ENCODE measurements at places on chromosomes 4 and X.
A peak's percentile ranks its signal among the peaks of the same experiment; 100 is the strongest.

GRCh38 chr4:145852256-145852839 is 86.3 kb downstream of the ZNF827 start:
- H3K4me3 ChIP-seq, result no peak overlapping the region
- H3K27ac ChIP-seq, result no peak overlapping the region
- H3K27me3 ChIP-seq, result no peaks in the 10 kb centered on the region
- no peak for DNase-seq
- H3K4me1 ChIP-seq, result no peaks in the 10 kb centered on the region

- no peak overlapping the region for H3K27ac ChIP-seq
- DNase-seq, result no peak
- no peaks in the 10 kb centered on the region for H3K27me3 ChIP-seq
- H3K4me3 ChIP-seq, result no peak overlapping the region
- H3K36me3 ChIP-seq, result no peaks in the 10 kb centered on the region
Measured at GRCh38 chrX:10168226-10168625, 11.5 kb downstream of the CLCN4 start.

DNA sequence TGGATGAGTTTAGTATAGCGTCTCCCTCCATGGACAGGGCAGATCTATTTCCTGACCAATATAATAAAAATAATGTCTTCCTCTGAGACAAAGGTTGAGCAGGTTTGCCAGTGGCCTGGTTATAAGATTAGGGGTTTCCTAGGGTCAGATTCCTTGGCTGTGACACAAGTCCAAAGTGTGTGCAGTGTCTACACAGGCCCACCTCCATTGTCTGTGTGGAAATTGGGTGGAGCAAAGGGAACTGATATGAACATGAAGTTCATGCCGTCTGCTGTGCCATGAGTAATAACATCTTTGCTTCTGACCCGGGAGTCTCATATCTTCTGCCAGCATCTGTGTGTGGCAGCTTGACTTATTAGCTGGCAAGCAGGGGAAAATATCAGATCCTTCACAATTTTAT is 187.7 kb upstream of the BOD1L1 start:
- no peaks in the 10 kb centered on the region for H3K4me1 ChIP-seq
- no peak overlapping the region for H3K4me3 ChIP-seq
- H3K27ac ChIP-seq, result no peak overlapping the region
- H3K36me3 ChIP-seq, result no peaks in the 10 kb centered on the region

DNA sequence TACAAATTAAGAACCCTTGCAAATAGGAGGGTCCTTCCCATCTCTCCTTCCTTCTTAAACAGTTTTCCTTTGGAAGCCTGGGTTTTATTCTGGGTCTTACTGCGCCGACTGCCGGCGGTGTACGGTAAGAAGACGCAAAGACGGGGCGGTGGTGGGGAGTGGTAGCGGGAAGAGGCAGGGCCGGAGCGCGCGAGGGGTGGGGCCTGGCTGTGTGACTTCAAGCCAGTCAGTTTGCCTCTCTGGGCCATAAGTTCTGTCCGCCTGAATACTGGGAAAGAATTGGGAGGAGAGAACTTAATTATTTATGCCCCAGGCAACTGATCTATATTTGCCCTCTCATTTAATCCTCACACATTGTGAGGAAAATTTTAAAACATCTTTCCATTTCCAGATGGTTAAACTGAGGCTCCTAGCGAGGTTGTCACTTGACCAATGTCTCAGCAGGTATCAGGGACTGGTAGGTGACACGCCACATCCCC is 726 bp upstream of the KANTR start:
- no peaks in the 10 kb centered on the region for H3K27me3 ChIP-seq
- H3K4me3 ChIP-seq, result peak overlapping the region; percentile 81
- H3K4me1 ChIP-seq, result peaks cover 23% of the 10 kb centered on the region
- DNase-seq, result peak; percentile 74
- peak overlapping the region; percentile 58 for H3K27ac ChIP-seq

DNA sequence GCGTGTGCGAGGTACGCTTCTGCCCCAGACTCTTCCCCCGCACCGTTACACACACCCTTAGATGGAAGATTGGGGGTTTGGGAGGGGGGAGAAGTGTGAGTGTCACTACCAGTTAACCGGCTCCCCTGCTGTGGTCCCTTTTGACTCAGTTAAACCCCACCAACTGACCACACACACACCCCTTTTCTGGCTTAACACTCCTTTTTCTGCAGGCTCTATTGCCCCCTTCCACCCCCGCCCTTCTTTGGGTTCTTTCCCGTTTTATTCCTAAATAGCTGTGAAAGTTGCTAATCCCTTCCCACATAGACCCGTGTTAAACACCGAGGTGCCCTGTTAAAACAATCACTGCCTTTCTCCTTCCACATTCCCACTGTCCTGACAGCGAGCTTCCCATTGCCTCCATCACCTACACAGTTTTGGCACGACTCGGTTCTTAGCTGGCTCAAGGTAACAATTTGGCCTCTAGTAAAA is 3.7 kb upstream of the NR3C2 start:
- DNase-seq, result no peak
- H3K36me3 ChIP-seq, result no peaks in the 10 kb centered on the region
- H3K4me1 ChIP-seq, result peaks cover 32% of the 10 kb centered on the region

- H3K4me3 ChIP-seq, result no peak overlapping the region
- H3K4me1 ChIP-seq, result no peaks in the 10 kb centered on the region
- no peak for DNase-seq
Measured at GRCh38 chr4:122305853-122306252, 73.0 kb upstream of the ADAD1 start.

DNA sequence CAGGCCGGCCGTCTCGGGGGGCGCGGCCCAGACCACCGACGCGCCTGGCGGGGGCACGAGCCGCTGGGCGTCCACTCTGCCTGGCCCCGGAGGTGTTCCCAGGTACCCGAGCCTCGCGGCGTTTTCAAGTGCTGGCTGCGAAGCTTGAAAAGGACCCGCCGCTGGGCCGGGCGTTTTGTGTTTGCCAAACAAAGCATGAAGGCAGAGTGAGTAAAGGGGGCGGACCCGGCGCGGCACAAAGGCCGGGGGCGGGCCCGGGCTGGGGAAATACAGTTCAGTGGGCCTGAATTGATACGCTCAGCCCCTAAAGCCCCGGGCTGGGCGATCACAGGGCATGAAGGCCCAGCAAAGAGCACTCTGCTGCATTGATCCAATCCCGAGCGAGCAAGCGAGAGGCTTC is 65.4 kb downstream of the SOX3 start:
- H3K36me3 ChIP-seq, result no peaks in the 10 kb centered on the region
- H3K27me3 ChIP-seq, result peaks cover 2% of the 10 kb centered on the region
- H3K4me3 ChIP-seq, result no peak overlapping the region
- no peak for DNase-seq
- no peak overlapping the region for H3K27ac ChIP-seq

DNA sequence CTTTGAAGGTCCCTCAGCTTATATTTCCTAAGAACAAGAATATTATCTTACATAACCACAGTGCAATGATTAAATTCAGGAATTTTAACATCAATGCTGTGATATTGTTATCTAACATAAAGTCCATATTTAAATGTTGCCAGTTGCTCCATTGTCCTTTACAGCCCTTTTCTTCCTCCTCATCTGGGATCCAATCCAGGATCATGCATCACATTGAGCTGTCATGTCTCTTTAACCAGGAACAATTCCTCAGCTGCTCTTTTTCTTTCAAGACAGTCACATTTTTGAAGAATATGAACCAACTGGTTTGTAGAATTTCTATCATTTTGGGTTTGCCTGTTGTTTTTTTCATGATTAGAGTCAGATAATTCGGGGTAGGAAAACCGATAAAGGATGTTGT is 12.0 kb downstream of the TMSB4X start:
- H3K4me3 ChIP-seq, result no peak overlapping the region
- DNase-seq, result no peak
- H3K4me1 ChIP-seq, result peaks cover 63% of the 10 kb centered on the region
- H3K27me3 ChIP-seq, result no peaks in the 10 kb centered on the region
- H3K36me3 ChIP-seq, result no peaks in the 10 kb centered on the region

DNA sequence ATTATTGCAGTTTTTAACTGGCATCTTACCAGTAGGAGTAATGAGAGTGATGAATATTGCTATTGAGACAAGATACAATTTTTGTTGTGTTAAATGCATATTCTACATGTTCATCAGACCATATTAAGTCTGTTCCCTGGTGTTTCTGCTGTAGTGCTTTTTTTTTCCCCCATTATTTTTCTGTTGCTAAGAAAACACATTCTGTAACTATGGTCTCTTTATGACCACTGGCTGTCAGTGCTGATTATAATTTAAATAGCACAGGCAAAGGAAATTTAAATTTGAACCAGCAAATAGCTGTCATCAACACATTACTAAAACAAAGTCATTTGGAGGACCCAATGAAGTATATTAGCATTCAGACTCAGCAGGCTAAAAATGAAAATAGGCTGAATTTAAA is 98.3 kb upstream of the ANKRD50 start:
- no peaks in the 10 kb centered on the region for H3K4me1 ChIP-seq
- H3K36me3 ChIP-seq, result no peaks in the 10 kb centered on the region
- H3K27me3 ChIP-seq, result no peaks in the 10 kb centered on the region

DNA sequence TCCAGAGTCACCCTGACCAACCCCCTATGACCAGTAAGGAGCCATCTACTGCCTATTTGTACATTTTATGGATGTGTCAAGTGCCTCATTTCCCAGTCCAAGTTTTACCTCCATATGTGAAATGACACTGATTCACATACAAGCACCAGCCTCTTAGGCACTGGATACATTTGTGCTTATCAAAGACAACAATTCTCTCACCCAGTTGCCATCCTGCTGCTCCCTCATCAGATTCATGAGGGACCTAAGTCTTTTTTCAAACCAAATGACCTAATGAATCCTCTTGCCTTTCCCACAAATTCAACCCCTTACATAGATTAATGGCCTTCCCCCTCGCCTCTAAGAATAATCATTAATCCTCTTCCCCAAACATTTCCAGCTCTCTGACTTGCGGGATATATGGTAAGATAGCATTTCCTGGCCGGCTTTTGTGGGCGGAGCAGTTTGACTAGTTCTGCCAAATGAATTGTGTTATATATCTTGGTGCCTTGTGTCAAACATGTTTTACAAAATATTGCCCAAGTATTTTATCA is 233.9 kb downstream of the ARAP2 start:
- no peaks in the 10 kb centered on the region for H3K27me3 ChIP-seq
- H3K4me1 ChIP-seq, result no peaks in the 10 kb centered on the region
- no peak for DNase-seq
- H3K36me3 ChIP-seq, result no peaks in the 10 kb centered on the region
- no peak overlapping the region for H3K27ac ChIP-seq
- H3K4me3 ChIP-seq, result no peak overlapping the region

- no peak overlapping the region for H3K27ac ChIP-seq
- no peak for DNase-seq
- no peaks in the 10 kb centered on the region for H3K4me1 ChIP-seq
- peaks cover 7% of the 10 kb centered on the region for H3K36me3 ChIP-seq
- no peaks in the 10 kb centered on the region for H3K27me3 ChIP-seq
Measured at GRCh38 chr4:118772081-118772766, 63.7 kb downstream of the SEC24D start.

GRCh38 chr4:107757864-107758476 is 37.9 kb upstream of the PAPSS1 start:
- H3K4me1 ChIP-seq, result no peaks in the 10 kb centered on the region
- peak; percentile 25 for DNase-seq
- H3K27ac ChIP-seq, result no peak overlapping the region

- H3K27ac ChIP-seq, result no peak overlapping the region
- no peaks in the 10 kb centered on the region for H3K36me3 ChIP-seq
- H3K27me3 ChIP-seq, result no peaks in the 10 kb centered on the region
- no peak for DNase-seq
- no peaks in the 10 kb centered on the region for H3K4me1 ChIP-seq
- no peak overlapping the region for H3K4me3 ChIP-seq
Measured at GRCh38 chr4:124105212-124105611, 607.3 kb downstream of the ANKRD50 start.

- DNase-seq, result no peak
- H3K36me3 ChIP-seq, result no peaks in the 10 kb centered on the region
- H3K27me3 ChIP-seq, result no peaks in the 10 kb centered on the region
- H3K27ac ChIP-seq, result peak overlapping the region; percentile 96
Measured at GRCh38 chr4:81471298-81471587, 464 bp downstream of the RASGEF1B start.

GRCh38 chr4:88445252-88445651 is 11.7 kb upstream of the HERC5 start:
- H3K36me3 ChIP-seq, result peaks cover 8% of the 10 kb centered on the region
- H3K4me1 ChIP-seq, result no peaks in the 10 kb centered on the region
- H3K27ac ChIP-seq, result no peak overlapping the region
- DNase-seq, result no peak

- H3K27me3 ChIP-seq, result peaks cover 4% of the 10 kb centered on the region
- H3K36me3 ChIP-seq, result no peaks in the 10 kb centered on the region
- H3K4me3 ChIP-seq, result no peak overlapping the region
- DNase-seq, result no peak
- H3K27ac ChIP-seq, result no peak overlapping the region
Measured at GRCh38 chr4:24980740-24981139, 50.0 kb downstream of the LGI2 start.

DNA sequence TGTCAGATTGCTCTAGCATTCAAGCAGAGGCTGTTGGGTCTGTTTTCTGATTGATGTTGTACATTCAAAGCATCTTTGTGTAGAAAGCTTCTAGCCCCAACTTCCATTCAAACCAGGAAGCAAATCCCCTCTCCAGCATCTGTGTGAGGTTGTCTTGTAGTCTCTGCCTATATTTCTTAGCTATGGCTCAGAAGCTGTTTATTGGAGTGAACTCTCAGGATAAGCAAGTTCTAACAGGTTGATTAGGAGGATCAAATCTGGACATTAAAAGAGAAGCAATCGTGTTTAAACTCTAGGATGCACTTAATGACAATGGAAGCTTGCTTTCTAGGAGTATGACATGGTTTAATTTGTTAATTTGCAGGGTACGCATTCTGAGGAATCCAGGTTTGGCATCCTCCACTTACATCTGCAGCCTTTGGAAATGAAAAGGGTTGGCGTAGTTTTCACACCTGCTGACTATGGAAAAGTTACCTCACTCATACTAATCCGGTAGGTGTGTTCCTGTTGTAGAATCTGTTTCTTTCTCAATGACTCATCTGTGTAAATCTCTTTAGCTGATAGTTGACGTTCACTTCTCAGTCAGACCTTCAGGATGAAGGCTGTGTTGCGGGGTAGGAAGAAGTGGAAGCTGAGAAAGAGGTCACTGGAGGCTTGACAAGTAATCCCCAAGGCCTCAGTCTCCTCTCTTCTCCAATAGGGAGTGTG is 88.0 kb upstream of the TLR2 start:
- DNase-seq, result no peak
- peaks cover 98% of the 10 kb centered on the region for H3K36me3 ChIP-seq
- H3K4me1 ChIP-seq, result no peaks in the 10 kb centered on the region
